A673 (cell line): ENCODE measurements at places on chromosomes 6 and 20.

- no peak for DNase-seq
Measured at GRCh38 chr6:156645097-156645496, 132.1 kb upstream of the ARID1B start.

DNA sequence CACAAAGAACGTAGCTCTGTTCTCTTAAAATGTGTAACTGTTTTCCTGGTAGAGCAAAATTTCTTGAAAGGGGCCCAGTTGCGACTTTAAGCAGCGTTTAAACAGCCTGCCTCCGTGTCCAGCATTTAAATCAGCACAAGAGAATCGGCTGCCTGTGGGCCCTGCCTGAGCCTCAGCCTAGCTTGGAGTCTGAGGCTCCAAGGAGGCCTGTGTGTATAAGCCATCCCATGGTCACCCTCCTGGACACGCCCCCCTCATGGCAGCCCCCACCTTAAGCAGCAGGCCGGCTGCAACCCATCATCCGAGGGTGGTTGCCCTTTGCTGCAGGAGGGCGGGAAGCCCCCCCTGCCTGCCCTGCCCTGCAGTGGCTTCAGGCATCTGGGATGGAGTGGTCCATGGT is 18.9 kb downstream of the SDCBP2 start:
- no peak for DNase-seq

DNA sequence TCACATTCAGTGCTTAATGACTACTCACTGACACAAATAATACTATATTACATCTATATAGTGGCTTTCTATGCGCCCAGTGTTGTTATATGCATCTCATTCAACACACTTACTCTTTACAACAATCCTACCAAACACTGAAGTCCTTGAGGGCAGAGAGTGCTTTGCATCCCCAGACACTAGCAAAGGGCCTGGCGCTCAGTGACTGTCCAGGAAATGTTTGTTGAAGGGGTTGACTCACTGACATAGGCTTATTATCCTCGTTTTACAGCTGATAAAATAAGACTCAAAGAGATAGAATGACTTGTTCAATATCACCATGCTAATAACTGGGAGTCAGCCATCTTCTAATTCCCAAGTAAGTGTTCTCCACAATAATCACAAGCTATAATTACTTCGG is 163.3 kb downstream of the ARHGAP18 start:
- no peak for DNase-seq

DNA sequence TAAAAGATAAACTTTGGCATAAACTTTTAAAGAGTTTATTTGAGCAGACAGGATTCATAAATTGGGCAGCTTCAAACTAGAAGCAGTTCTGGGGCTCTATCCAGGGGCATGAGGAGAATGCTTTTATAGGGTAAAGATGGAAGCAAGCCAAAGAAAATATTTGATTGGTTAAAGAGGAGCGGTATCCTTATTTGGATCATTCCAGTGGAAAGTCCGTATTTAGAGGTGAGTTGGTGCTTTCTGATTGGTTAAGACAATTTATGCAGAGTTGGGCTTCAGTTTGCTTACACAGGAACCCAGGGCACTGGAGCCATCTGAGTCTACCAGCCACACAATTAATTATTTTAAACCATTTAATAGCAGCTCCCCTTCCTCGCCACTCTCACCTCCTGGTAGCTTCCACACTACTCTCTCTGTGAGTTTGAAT is 37.9 kb upstream of the RNF217 start:
- DNase-seq = no peak

DNA sequence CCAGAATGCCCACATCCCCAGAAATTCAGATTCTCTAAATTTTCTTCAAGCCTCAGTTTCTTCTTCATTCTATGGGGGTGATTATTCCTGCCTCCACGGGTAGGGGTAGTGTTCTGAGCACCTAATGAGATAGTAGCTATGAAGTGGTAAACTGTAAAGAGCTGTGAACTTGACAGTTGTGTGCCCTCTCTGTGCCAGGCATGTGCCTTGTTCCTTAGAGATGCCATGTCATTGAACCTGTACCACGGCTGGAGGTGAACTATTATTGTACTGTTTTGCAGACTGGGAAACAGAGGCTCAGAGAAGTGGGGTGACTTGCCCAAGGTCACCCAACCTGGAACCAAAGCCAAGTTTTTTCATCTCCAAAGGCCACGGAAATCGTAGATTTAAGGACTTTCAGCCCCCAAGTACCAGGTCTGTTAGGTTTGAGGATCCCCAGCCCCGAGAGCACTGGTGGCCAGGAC is 67.7 kb upstream of the SIRPA start:
- no peak for DNase-seq

DNA sequence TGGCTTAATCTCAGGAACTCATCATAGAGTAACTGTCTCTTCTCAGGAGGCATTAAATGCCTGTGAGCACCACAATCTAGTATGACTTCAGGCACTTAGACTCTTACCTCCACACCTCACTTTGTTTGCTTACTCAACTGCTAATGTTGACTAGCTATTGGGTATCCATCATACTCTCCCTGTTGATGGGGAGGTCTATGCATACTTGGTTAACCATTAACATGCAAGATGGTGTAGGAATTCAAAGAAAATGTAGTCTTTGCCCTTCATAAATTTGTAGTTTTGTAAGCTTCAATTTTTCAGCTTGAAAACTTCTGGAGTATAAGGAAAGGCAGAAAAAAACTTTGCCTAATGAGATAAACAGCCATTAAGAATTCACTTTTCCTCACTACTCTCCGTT is 501.0 kb upstream of the MARCKS start:
- DNase-seq = no peak

DNA sequence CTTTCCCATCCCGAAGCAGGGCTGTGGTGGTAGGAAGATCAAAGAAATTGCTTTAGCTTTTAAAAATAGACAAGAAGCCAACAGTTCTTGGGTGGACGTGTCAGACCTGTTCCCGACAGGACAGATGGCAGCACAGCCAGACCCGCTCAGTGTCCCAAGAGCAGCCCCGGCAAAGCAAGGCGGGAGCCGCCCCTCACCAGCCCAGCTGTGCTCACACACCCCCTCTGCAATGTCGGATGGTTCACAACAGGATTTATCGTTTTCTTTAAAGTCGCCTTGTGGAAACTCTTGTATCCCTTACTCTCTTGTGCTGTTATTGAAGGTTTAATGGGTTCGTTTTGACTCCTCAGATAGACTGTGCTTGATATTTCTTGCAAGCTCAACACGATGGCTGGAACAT is 302.4 kb downstream of the THBS2 start:
- no peak for DNase-seq

- DNase-seq = peak; percentile 63
Measured at GRCh38 chr6:30743099-30744053, 889 bp upstream of the FLOT1 start.

- DNase-seq = no peak
Measured at GRCh38 chr6:162636167-162636566, 91.4 kb downstream of the PRKN start.

- DNase-seq = no peak
Measured at GRCh38 chr6:41976794-41977484, 35.3 kb upstream of the CCND3 start.

- DNase-seq = no peak
Measured at GRCh38 chr20:47672886-47673670, 112.2 kb downstream of the SULF2 start.

DNA sequence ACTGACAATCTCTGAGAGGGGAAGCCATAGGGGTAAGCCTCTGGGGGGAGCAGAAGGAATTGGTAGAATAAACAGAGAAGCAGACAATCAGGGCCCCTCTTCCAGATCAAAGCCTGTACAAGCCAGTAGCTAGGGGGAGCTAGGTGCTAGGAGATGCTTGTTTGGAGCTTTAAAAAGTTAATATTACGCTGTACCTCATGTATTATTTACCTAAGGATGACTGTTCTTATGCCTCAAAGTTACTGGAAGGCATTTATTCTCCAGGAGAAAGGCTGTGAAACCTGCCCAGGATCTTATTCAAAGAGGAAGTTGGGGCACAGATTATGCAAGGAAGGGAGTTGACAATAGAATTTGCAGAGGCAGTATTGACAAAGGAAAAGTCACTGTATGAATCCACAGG is 111.8 kb upstream of the SLC35F1 start:
- DNase-seq = no peak

DNA sequence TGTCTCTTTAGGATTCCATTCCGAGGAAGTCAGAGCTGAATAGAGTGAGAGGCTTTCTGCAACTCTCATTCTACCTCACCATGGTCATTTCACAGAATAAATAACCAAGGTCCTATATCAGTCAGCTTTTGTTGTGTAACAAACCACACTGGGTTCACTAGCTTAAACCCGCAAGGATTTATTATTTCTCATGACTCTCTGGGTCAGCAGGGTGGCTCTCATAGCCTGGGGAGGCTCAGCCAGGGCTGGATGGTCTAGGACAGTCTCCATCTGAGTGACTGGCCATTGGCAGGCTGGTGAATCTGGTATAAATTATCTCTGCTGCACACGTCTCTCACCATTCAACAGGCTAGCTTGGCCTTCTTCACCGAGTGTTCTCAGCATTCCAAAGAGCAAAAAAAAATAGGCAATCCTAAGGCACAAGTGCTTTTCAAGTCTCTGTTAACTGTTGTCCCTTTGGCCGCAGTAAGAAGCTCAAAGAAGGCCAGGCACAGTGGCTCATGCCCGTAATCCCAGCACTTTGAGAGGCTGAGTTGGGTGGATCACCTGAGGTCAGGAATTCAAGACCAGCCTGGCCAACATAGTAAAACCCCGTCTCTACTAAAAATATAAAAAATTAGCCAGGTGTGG is 39.7 kb downstream of the ISM1 start:
- no peak for DNase-seq

- no peak for DNase-seq
Measured at GRCh38 chr20:59805786-59806577, 127.5 kb downstream of the SYCP2 start.

DNA sequence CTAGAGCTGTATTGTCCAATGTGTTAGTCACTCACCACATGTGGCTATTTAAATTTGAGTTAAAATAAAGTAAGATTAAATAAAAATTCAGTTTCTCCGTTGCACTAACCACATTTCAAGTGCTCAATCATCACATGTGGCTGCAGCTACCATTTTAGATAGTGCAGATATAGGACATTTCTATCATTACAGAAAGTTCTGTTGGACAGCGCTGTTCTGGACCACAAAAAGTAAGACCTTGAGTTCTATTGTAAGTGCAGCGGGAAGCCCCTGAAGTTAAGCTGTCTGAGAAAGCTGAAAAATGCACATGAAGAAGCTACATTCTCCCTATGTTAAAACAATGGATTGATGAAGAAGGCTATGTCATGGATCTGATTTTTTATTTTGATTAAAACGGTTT is 1.1 kb downstream of the ORC3 start:
- no peak for DNase-seq

DNA sequence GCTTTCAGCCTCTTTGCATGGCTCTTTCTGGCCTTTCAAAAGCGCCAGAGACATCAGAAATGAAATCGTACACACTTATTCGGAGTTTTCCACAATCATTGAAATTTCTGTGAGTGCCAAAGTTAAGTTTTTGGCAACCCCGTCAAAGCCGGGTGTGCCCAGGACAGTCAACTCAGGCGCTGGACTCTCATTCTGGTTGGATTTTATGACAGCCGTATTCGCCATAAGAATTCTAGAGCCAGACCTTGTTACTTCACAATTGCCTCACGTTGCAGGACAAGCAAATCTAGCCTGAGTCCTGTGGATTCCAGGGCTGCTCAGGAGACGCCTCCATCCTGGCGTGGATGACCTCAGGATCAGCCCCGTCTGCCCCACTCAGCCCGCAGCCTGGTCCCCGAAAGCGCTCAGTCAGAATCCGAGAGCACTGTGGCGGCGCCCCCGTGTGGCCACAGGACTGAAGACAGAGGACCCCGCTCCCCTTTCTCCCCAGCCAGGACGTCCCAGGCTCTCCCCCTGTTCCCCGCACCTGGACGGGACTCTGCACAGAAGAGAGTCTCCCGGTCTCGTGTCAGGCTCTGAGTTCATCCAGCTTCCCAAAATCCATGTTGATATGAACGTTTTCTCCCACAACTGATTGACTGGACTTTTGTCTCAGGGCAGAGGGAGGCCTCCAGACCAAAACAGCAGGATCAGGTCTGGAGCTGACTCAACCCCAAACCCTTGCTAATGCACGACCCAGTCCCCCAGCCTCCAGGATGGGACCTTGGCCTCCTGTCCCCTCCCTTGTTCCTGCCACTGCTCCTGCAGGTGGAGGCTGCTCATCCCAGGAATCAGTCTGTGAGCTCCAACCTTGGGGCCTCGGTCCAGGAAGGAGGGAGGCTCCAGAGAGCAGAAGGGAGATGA is 38.2 kb downstream of the MICA start:
- DNase-seq = peak; percentile 67

- no peak for DNase-seq
Measured at GRCh38 chr6:19795211-19795610, 42.0 kb upstream of the ID4 start.

- no peak for DNase-seq
Measured at GRCh38 chr20:8971669-8972316, 97.1 kb upstream of the PLCB4 start.

DNA sequence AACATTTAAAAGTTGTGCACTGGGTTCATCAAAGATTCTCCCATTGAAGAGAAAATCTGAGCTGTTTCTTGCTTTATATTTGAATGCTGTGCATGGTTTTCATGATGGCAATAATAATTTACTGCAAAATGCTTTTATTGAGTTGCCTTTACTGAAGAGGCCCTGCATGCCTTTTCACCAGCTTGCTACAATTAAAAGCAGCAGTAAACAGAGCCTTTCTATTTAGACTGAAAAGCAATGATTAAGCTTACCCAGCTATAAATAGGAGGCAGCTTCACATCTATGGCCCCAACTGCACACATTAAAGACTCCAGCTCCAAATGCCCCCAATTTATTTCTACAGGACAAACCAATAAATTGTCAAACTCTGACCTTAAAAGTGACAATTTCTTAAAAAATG is 70.3 kb downstream of the ANKEF1 start:
- no peak for DNase-seq
